ENCODE measurements at places on chromosomes 7 and 10. TPM values are rescaled to one million over a fixed set of nuclear protein-coding genes. Genes with fewer than 3 reads are reported as not detected.

The PRLHR gene
- total RNA-seq, result not detected

The SYT15B gene
- total RNA-seq, result 0.39 TPM

DNA sequence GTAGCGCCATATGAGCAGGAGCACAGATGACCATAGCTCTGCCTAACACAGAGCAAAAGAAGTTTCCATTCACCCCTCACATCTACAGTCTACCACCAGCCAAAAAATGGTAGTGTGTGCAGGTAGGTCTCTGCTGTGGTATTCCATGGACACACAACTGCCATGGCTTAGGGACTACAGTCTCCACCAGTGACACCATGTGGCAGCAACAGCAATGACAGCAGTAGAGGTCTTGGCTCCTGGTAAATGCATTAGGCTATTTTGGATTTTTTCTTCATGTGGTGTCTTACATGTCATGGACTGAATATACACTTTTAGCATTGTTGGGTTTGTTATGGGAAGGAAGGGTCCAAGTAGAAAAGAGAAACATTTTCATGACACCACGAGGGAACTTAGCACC, 70.1 kb upstream of the CABCOCO1 start:
- peak; percentile 10 for DNase-seq

- no peak for DNase-seq
Observed at GRCh38 chr10:71696628-71697326, 22.8 kb downstream of the C10orf105 start.

DNA sequence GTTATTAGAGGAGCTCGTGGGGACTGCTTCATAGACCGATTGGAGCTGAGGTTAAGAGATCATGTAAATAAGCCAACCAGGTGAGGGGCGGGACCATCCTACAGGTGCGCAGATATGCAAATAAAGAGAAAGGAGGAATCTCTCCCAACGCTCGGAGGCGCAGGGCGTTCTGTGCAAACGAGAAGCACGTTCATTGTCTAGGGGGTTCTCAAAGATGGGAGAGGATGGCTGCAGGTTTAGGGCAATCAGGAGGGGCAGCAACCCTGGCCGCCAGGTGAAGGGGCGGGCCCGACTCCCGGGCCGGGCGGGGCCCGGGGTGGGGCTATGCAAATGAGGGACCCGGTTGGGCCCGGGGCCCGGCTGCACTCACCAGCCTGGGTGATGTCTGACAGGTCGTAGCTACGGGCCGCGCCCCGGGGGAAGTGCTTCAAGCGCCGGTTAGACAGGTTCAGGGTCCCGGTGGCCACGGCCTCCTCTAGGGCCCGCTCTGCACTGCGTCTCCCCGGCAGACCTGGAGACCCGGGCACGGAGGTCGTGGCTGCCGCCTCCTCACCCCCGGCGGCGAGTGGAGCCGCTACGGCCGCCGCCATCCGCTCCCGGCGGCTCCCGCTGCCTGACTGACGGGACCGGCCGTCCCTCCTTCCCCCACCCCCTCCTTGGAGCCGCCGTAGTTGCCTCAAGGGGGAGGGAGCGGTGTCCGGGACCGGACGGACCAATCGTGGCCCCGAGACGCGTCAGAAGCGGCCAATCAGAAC, at the start of gene LRCH4:
Gene LRCH4 (minus strand): TSS at position 619 of the 755 bp plus-strand sequence. CDS start 29 bp downstream, at position 590.
- no peak for DNase-seq

DNA sequence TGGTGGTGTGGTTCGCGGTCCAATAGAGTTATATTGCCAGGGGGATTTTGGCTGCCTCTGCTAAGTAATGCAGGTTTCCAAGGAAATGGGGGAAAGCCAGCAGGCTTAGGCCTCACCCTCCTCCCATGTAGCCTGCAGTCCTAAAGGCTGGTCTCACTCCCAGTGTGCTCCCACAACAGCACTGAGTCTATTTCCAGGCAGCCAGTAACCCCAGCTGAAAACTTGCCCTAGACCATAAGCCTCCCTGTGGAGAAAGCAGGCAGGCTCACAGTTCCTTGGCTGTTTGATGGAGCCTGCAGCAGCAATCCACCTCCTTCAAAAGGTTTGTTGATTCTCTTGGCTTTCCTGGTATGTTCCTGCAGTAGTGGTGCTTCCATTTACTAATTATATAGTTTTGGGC, 220.0 kb upstream of the ZNF804B start:
- DNase-seq, result no peak

- DNase-seq, result no peak
Observed at GRCh38 chr10:132595854-132596253, 58.3 kb downstream of the INPP5A start.

DNA sequence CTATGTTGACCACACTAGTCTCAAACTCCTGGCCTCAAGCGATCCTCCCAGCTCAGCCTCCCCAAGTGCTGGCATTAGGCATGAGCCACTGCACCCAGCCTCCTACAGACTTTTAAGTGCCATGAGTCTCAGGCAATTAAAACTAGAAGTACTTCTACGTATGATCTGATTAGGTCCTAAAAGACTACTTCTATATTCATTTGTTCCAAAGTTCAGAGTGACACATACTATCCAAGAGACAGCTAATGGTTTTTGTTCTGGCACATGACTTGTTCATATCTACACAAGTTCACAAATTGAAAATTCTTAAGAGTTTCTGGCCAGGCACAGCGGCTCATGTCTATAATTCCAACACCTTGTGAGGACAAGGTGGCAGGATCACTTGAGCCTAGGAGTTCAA, 11.7 kb downstream of the ARHGAP19 start:
- no peak for DNase-seq

DNA sequence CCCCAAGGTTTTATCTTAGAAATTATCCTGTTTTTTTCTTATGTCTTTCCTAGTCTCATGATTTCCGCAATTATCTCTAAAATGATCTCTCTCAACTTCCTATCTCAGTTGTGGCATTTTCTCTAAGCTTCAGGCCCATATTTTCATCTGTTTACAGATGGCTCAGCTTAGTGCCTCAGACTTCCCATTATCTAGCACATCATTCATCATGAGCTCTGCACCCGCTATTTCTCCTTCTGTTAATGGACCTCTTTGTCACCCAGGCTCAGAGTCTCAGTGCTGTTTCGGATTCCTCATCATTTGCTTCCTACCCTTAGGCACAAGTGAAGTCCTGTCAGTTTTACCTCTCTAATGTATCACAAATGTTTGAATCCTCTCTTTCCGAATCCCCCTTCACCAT, 84.1 kb downstream of the BMPR1A start:
- no peak for DNase-seq

DNA sequence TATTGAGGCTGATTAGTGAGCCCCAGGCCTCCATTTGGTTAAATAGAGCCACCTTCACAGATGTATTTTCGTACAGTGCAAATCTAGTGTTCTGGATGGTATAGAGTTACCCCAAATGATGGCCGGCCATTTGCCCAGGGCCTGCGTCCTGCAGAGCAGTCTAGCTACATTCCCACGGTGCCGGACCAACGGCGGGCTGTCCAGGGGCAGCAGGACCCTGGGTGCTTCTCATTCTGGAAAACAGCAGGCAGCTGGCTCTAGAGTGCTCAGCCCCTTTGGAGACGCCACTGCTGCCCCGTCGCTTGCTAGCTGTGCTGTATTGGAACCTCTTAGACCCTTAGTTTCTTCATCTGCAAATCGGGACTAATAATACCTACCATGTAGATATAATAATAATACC, 149.1 kb downstream of the RGS10 start:
- DNase-seq, result no peak

- no peak for DNase-seq
Observed at GRCh38 chr7:6589151-6589828, 531 bp upstream of the INTS15 start.

DNA sequence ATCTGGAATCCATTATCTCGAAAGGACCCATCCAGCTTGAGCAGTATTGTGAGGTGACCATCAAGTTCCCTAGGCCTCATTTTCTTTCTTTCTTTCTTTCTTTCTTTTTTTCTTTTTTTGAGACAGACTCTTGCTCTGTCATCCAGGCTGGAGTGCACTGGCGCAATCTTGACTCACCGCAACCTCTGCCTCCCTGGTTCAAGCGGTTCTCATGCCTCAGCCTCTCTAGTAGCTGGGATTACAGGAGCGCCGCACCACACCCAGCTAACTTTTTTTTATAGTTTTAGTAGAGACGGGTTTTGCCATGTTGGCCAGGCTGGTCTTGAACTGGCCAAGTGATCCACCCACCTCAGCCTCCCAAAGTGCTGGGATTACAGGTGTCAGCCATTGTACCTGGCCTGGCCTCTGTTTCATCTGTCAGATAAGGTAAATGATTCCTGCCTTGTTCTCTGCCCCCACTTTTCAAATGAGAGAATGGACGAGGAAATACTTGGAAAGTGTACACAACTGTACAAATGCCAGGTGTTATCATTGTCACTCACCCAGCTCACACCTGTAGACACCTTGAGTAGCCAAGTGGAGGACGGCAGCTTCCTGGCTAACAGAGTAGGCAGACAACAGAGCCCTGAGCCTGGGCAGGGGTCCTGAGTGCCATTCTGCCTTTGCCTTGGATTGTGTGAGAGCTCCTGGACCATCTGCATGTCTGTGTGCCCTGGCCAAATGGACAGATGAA, 54.1 kb downstream of the HK1 start:
- no peak for DNase-seq

All from HFFc6 (cell line).